ENCODE measurements at places on chromosomes 1 and 21.

GRCh38 chr1:29800120-29800519, 563.8 kb downstream of the PTPRU start:
- no peak for DNase-seq

DNA sequence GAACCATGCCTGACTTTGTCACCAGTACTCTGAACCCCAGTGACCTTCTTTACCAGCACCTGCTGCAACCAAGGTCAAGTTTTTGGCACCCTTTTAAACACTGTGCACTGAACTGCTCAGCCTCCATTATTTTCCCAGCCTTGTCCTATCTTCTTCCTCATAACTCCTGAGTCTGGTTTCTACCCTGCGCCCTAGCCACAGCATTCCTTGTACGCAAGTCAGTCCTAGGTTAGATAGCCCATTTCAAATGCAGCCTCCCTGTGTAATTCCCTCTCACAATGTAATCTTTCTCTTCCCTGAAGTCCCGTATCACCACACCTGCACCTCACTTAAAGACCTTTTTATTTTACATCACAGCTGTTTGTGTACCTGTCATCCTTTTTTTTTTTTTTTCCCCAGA, 37.2 kb downstream of the DNTTIP2 start:
- DNase-seq, result no peak

GRCh38 chr1:2446394-2446793, 29.7 kb upstream of the PLCH2 start:
- no peak for DNase-seq

DNA sequence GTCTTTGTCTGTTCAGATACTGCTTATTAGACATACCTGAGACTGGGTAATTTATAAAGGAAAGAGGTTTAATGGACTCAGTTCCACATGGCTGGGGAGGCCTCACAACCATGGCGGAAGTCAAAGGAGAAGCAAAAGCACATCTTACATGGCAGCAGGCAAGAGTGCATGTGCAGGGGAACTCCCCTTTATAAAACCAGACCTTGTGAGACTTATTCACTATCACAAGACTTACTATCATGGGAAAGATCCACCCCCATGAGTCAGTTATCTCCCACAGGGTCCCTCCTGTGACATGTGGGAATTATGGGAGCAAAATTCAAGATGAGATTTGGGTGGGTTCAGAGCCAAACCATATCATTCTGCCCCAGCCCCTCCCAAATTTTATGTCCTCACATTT, 7.1 kb upstream of the PSMA5 start:
- DNase-seq, result no peak

DNA sequence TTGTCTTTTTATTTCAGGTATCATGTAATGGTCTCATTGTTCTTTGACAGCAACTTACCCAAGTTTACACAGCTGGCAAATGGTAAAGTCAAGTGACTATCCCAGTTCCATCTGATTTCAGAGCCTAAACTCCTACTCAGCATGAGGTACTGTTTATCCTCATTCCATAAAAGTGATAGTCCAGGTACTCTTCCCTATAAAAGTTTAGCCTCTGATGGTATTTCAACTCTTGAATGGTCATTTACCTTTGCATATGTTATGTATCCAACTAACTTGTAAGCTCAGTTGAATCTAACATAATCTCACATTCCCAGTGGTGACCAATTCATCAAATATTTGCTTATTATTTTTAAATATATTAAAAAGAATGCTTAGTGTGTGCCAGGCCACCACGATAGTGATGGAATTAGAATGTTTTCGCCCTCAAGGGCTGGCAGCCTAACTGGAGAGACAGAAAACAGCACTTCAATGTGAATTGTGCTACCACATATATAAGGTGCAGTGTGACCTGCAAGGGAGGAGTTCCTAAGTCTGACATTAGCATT, 307.1 kb downstream of the CTH start:
- no peak for DNase-seq

GRCh38 chr1:4973341-4973740, 318.9 kb downstream of the AJAP1 start:
- DNase-seq, result no peak

DNA sequence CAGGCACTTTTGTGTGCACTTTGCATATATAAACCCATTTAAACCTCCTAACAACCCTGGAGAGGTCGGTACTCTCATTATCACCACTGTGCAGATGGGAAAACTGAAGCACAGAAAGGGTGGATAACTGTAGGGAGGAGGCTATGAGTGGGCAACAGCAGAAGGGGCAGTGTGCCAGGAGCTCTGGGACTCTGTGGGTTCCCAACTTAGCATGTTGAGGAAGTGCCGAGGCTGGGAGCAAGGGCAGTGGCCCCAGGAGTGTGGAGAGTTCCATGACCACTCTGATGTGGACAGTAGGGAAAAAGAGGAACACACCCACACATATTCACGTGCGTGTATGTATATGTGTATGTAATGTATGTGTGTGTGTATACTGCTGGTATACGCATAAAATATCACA, 25.7 kb upstream of the KCNC4 start:
- DNase-seq, result no peak

DNA sequence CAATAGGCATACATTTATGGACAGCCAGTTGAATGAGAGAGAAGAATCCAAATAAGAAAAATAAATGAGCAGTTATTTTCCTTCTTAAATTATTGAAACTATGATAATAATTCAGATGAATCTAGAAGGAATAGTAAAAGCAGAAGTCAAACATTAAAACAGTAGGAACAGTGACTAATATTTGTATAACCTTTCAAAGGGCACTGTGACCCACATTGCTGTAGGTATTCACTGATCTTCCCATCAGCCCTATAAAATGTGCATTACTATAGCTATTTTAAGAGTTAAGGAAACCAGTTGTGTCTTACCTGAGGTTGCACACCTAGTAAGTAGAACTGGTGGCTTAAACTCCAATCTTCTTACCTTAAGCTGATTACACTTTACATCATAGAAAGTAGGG, 102.8 kb upstream of the ARTN start:
- no peak for DNase-seq

DNA sequence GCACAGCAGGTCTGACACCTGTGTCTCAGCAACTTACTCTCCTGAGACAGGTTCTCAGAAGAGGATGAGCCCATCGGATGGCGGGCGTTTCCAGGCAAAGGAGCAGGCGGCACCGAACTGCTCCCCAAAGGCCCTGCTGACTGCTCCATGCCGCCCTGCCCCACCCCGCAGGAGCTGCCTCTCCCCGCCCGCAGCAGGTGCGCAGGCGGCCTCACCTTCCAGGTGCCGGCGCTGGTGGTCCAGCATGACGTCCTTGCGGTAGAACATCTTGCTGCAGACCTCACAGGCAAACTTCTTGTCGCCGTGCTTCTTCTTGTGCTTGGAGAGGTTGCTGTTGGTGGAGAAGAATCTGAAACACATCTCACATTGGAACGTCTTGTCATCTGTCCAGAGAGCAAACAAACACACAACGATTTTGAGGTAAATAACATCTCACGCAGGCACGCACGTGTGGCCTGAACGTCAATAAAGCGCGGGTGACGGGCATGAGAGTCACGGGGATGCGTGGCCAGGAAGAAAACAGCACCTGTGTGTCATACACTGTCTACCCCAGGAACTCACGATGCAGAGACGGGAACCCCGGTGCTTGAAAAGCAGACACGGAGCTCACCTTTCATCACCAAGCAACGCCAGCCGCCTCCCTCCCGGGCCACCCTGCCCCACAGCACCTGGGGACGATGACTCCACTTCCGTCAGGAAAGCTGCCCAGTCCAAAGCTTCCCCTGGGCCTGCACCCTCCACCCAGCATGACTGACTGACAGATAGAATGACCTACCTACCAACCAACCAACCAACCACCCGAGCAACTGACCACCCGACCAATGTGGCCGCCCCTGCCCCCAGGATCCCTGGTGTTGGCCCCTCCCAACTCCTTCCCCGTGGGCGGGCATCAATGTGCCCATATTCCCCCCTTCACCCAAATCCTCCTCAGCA, 50.9 kb downstream of the PRDM15 start:
- no peak for DNase-seq

DNA sequence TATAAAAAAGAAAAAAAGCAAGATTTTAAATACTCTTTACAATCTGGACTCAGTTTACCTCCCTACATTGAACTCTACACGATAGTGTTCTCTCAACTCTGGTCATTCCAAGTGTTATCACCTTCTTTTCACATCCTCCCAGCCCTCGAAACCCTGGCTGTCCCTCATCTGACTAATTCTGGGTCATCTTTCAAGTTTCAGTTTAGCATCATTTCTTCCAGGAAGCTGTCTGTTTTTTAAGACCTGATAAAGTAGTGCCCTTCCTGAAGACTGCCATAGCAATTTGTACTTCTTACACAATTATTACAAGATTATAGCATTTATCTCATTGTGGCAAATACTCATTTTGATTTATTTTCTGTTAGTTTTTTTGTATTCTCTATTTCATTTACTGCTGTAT, 1.2 kb downstream of the ALG14 start:
- no peak for DNase-seq

GRCh38 chr1:48757363-48757762, 19.3 kb downstream of the BEND5 start:
- DNase-seq, result no peak

DNA sequence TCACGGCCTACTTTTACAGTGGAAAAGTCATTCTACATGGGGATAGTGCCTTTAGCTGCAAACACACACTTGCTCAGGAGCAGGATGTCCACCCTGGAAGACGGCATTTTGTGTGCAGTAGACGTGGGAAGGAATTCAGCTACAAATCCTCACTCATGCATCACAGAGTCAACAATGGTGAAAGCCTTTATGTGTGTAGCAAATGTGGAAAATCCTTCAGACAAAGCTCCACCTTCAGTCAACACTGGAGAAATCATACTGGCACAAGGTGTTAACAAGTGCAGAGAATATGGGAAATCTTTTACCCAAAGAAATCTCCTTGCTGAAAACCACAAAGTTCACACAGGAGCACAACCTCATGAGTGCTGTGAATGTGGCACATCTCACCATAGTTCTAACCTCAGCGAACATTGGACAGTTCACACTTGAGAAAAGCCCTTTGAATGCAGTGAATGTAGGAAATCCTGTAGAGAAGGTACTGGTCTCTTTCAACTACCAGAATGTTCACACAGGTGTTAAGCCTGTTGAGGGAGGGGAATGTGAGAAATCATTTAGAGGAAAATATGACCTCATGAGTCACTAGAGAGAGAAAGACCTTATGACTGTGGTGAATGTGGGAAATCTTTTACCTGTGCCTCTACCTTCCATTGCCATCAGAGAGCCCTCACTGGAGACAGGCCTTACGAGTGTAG, 101.8 kb downstream of the PTGS2 start:
- DNase-seq, result no peak

Measured in stimulated activated CD4-positive, alpha-beta T cell treated with anti-CD3 and anti-CD28 coated beads, TNF-alpha, amount 100 ng/mL, for 1 hour (primary cell).